Fibroblast of pulmonary artery (primary cell): ENCODE measurements at places on chromosomes 11 and 22.

DNA sequence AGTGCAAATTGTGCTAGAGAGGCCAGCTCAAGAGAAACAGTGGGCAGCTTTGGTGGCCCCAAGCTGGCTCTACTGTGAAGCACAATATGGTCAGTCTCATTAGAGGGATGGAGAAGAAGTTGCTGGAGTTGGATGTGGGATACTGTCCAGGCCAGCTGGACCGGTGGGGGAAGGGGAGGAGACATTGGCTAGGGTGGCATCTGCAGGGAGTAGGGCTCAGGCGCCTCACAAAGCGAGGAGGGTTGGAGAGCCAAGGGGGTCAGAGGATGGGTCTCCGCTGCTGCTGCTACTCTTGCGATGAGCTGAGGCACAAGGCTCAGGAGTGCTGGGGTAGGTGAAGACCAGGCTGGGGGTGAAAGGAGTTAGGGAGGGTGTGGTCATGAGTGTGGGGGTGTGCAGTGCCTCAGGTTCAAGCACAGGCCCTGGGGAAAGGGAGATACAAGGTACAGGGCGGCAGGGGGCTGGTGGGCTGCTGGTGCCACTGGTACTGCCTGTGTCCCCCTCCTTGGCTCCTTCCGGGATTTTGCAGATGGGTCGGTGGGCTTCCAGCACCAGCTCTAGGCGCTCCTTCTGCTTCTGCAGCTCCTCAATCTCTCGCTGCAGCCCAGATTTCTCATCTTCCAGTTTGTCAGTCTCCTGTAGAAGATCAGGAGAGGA lies 2.3 kb downstream of the CCDC85B start:
- DNase-seq: no peak

- DNase-seq: peak; percentile 90
Measured at GRCh38 chr11:112219476-112220232, 6.6 kb upstream of the PTS start.

DNA sequence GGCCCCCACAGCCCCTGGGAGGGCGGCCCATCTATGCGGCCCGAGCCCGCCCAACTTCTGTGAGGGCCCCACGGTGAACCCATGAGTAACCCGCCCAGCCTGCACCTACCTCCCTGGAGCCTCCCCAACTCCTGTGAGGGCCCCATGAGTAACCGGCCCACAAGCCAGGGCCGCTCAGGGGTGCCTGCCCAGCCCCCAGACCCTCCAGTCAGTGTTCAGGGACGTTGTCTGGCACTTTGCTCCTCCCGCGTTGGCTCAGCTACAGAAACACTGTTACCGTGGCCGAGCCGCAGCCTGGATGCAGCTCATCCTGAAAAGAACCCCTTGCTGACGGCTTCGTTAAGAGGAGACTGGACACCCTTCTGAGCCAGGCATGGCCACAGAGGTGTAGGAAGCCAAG lies 179.6 kb downstream of the BRD1 start:
- no peak for DNase-seq

DNA sequence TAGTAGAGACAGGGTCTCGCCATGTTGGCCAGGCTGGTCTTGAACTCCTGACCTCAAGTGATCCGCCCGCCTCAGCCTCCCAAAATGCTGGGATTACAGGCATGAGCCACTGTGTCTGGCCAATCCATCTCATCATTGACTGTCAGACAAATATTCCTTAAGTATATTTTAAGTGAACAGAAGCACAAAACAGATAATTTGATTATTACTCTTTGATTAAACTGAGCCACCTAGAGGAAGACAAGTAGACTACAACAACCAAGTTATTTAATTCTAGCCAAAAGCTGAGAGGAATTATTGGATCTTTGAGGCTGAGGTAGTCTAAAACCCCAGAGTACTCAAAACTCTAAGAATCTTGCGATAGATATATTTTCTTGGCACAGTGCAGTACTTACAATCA lies 1.2 kb downstream of the ACRV1 start:
- no peak for DNase-seq
